ENCODE measurements at places on chromosomes 7 and 10. TPM values are rescaled to one million over a fixed set of nuclear protein-coding genes. Genes with fewer than 3 reads are reported as not detected.
A peak's percentile ranks its signal among the peaks of the same experiment; 100 is the strongest.

DNA sequence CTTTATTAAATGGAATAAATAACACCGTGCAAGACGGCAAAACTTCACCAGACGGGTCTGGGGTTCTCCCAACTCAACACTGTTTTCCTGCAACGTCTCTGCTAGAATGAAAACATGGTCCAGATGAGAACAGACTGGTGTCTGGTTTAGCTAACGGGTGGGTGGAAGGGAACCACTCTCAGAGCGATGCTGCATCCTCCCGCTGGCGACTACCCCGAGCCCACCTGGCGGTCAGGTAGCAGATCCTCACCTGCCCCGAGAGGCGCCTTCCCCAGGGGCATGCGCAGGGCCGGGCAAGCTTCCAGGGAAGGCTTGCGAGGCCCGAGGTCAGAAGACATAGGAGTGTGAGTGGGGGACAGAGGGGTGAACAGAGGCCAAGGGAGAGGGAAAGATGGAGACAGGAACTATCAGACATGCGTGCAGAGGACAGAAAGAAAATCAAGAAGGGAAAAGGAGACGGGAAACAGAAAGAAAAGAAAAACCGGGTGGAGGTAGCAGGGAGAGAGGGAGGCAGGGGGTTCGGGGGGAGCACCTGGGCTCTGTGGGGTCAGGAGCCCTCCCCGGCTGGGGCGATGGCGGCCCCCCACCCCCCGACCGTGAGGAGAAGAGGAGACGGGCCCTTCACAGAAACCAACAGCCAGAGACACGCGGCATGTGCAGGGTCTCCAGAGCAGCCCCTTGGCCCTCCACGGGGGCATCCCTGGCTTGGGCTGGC, 222.0 kb downstream of the MAD1L1 start:
- no peak for DNase-seq

The KCNIP2 gene
- total RNA-seq = 1.8 TPM

The BICC1 gene
- not detected for total RNA-seq

The TAS2R4 gene
- 0.62 TPM for total RNA-seq

The SLC25A13 gene
- total RNA-seq = 7.5 TPM

GRCh38 chr10:113991091-113991860, 52.4 kb upstream of the ADRB1 start:
- peak; percentile 59 for DNase-seq

All from activated CD4-positive, alpha-beta memory T cell treated with anti-CD3 and anti-CD28 coated beads for 36 hours (primary cell).